ENCODE measurements at places on chromosomes 11 and 22.

DNA sequence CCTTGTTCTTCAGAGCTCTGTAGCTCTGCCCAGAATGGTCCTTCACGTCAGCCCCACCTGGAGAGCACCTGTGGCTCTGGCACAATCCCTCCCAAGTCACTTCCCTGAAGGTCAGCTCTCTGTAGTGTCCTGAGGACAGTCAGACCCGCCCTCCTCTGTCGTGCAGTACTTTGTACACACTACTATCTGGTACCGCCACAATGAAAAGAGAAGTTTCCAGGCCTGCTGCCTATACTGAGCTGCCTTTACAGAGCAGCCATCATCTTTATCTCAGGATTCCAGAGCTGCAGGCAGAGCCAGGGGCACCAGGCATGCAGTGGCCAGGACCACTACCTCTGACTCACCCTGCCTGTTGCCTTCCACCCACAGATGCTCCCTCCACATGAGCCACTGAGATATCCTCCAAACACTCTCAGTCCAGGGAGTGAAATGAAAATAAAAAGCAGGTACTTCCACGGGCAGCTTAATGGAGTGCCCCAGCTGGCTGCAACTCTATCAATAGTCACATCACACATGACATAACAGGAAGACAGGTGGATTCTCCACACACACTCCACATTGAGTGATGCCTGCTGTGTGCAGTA, 7.3 kb downstream of the PACSIN2 start:
- DNase-seq: no peak

DNA sequence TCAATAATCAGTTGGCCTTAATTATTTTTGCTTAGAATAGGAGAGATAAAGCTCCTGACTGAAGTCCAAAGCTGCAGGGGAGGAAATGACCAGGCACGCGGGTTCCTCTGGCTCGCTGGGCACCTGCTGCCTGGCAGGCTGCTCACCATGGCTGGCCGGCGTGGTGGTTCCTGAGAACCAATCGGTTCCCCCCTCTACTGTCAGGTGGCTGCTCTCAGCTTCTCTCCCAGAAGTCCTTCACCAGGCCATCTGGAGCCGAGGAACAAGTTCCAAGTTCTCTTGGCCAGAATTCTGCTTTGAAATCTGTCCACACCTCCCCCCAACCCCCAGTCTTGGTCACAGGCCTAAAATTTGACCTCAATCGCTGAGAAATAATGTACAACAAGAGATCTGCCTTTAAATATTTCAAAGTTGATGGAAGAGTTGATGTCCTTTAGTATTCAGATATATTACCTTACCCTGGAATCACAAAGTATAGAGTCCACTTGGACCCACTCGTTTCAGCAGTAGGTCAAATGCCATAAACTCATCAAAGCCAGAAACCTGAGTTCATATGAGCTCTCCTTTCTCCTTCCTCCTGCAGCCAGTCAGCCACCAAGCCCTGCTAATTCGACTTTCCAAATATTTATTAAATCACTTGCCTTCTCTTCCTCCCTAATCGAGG, 25.2 kb downstream of the EXPH5 start:
- DNase-seq: no peak

GRCh38 chr22:47128216-47128615, 365.8 kb downstream of the TBC1D22A start:
- no peak for DNase-seq

- DNase-seq: no peak
These were observed 102.7 kb downstream of the MRTFA start for GRCh38 chr22:40533712-40534378.

GRCh38 chr22:26461188-26461810, 22.3 kb downstream of the HPS4 start:
- DNase-seq: peak; percentile 25
